ENCODE measurements at places on chromosomes 6 and 20.

DNA sequence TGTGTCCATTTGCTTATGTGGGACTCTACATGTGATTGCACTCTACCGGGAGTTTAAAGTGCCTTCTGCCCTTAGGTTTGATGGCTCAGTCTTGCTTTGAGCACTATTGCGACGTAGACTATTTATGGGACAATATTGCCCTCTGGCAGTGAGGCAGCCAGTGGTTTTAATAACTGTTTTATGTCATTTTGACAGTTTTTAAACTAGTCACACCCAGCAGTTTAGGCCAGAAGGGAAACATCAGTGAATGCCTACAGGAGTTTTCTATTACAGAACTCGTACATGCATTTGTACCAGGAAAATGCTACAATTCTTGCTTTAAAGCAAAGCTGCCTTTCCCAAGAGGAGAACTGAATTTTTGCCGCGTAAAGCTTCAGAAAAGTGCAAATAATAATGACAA lies 813.7 kb downstream of the KIF16B start:
- no peak for DNase-seq

GRCh38 chr6:123448306-123448884 lies 188.4 kb downstream of the TRDN start:
- DNase-seq = no peak

GRCh38 chr20:62505337-62506045 lies 29.7 kb upstream of the GATA5 start:
- DNase-seq = no peak

DNA sequence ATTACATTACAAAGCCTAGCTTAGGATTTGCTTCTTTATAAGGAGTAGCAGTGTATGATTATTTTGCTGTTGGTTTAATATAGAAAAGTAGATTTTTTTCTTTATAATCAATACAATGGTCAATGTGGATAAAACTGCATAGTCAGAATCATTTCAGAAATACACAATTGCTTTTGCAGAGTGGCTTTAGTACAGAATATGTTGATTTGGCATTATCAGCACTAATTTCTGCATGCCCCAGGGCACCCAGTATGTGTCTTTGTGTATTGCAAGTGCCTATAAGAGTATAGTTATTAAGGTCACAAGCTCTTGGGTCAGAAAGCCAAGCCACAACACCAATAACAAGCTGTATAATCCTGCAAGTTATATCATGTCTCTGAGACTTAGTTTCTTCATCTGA lies 258.4 kb downstream of the PLCB1 start:
- no peak for DNase-seq

DNA sequence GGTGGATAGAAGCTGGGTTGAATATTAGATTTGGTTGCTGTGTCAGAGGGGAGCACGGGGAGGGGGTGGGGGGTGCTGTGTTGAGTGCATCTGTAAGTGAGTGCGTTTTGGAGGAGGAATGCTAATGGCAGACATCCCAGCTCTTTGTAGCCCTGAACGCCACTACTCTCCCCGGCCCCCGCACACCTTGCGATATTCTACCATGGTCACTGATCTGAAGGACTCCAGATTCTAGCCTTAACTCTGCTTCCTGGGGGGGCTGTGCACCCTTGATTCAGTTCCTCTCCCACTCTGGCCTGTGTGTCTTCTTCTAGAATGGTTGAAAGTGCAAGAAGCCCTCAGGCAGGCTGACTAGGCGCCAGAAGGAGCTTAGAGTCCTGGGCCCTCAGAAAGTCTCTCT lies 7.1 kb downstream of the GLP1R start:
- no peak for DNase-seq

DNA sequence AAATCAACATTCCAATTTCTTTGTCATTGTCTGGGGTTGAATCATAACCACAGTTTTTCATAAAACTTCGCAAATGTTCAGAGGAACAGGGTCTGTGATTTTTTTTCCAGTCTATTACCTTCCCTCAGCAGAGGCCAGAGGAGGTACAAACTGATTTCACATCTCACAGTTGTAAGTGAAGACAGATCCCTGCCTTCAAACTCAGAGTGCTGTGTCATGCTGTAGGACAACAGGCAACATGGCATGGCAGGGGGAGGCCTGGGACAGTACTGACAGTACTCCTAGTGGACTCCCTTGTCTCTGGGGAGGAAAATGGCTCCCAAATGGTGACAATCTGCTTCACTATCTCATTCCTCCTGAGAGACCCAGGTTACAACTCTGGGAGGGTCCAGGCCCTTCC lies 308.6 kb downstream of the CDC5L start:
- DNase-seq = no peak

DNA sequence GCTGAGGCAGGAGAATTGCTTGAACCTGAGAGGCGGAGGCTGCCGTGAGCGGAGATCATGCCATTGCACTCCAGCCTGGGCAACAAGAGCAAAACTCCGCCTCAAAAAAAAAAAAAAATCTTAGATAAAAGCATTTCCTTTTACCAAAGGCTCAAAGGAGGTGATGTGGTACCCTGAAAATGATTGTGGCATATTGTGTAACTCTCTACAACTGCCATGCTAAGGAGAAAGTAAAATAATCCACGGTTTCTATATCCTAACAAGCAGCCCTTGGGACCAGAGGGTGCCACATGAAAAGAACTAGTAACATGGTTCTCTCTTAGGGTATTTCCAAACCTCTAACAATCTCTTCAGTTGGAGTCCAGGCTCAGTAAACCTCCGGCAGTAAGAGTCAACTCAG lies 38.8 kb upstream of the SLA2 start:
- no peak for DNase-seq

DNA sequence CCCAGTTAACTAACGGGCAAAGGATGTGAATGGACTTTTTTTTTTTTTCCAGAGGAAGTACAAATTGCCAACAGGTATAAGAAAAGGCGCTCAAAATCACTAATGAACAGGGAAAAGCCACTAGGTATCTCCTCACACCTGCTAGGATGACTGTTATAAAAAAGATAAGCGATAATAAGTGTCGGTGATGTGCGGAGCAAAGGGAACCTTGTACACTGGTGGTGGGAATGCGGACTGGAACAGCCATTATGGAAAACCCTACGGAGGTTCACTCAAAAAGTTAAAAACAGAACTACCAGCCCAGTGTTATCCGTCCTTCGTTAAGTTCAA lies 787 bp upstream of the RAB32 start:
- DNase-seq = no peak

- no peak for DNase-seq
These were observed 189.0 kb upstream of the ASCC3 start for GRCh38 chr6:101070044-101070608.

DNA sequence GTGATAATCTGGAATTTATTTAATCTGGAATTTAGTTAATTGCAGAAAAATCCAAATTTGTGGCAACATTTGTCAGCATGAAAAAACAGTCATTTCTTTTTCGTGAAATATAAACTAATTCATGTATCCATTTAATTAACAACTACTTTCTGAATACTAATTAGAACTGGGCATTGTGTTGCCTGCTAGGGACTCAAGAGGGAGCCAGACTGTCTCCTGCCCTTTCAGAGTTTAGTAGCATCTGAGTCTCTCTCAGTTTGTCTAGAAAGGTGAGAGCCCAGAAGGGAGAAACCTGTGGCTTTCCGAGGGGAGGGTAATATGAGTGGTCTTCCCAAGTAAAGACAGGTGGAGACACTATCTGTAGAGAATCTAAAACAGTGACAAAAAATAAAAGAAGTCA lies 210.9 kb upstream of the HDDC2 start:
- DNase-seq = no peak

DNA sequence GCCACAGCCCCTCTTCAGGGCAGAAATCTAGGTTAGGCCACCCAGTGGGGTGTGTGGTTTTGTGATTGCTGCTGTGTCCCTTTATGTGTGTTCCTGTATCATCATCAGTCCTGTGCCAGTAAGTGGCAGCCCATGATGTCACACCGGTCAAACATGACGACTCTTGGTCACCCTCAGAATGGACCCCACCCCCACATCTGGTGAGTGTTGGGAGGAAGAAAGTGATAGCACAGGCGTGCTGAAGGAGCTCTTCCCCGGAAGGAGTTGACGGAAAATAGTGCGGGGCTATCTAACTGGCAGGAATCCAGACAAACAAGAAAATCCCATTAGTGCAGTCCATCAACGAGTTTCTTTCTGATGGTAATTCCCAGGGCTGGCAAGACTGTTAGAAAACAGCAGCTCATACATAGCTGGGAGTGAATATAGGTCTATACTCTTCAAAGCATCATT lies 33.4 kb upstream of the IL17A start:
- DNase-seq = no peak

DNA sequence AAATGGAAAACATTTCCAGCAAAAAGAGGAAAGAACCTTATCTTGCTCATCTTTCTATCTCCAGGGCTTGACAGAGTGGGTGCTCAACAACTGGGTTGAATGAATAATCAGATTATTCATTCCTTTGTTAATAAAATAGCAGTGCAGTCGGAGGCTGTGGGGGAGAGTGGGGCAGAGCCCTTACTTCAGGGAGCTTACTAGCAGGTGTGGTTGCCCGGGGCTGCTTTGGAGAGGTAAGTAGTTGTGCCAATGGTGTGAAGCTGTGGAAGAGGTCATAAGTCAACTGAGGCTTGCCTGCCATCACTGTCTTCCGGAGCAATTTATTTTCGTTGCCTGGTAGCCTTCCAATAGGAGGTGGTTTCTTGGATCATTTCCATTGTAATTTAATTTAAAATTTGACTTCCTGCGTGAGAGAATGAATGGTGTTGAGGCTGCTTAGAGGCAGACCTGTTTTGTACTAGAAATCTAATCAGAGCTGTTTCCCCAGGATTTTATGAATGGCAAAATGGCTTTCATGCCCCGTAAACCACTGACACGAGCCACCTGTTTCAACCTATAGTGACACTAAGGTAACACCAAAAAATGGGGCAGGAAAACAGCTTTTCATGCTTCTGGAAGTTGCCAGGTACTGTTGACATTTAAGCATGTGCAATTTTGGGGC lies 51.4 kb downstream of the ZDHHC14 start:
- no peak for DNase-seq

DNA sequence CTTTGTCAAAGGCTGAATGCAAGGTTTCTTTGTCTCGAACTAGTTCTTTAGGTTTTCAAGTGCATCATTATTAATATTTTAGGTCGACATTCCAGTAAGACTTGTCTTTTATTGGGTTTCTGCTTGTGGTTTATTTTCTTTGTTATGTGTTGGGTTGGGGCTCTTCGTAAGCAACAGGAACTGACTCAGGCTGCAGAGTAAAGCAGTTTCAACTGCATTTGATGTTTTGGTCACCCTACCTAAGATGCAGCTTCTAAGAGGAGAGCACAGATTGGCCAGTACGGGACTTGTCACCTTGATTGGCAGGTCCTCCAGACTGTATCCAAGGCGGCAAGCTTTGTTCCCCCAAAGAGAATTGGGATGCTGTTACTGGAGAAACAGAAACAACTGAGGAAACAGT lies 149.5 kb upstream of the SULF2 start:
- no peak for DNase-seq

GRCh38 chr6:117550618-117551242 lies 51.6 kb downstream of the GOPC start:
- no peak for DNase-seq

DNA sequence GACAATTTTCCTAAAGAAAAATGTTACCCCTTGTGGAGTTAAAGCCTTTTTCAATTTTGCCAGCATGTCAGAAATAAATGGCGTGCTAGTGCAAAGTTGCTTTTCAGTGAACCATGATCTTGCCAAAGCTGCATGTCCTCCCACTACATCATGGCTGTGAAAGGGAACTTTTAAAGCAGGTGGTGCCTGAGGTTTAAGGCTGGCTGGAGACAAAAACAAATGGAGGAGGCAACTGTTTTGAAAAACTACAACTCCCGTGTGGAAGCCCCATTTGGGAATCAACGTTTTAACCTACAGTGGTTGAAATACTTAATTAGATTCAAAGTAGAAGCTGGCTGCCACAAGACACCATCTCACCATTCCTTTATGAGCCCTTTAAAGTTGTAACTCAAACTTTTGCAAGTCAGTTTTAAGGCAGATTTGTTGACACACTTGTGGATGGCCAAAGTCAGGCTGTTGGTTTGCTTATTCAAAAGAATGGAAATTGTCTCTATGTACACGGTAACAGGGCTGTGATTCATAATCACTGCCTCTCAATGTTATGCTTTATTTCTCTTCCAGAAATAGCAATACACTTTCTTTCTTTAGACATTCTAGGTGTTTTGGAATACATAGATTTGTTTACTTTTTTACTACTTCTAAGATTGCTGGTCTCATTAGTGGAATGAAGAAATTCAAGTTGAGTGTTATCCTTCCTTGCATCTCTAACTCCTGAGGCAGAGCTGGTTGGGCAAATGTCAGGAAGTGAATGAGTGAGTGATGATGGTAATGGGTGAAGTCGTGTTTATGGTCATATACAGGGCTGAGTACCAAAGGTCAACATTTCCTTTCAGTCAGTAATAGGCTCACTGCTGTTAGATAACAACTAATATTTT lies 196.4 kb upstream of the GMDS start:
- DNase-seq = no peak

GRCh38 chr6:118494091-118494490 lies 54.0 kb upstream of the PLN start:
- DNase-seq = no peak

DNA sequence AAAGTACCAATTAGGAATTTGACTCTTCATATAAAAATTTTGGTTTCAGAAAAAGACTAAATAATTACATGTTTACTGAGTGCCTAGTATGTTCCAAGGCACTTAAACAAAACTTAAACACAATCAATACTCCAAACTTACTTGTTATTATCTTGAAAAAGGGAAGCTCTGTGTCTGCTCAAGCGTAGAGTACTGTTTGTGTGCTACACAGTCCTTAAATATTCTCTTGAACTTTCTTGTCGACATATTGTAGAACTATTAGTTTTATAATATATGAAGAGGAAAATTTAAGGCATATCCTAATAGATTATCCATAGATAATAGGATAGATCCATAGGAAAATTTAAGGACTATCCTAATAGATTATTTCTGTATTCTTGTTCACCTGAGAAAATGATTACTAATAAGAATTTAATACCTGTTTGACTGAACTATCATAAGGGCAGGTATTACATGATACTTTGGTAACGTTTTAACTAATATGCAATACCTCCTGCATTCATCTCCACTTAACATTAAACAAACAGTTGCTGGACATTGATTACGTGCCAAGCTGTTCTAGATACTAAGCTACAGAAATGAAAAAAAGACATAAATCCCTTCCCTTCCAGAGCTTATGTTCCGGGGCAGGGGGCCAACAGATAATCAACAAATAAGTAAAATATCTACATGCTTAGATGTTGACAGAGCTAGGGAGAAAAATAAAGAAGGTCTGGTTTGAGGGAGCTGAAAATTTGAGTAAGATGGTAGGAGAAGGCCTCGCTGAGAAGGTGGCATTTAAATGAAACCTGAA lies 115.2 kb upstream of the BCLAF1 start:
- DNase-seq = no peak

GRCh38 chr6:159533568-159533967 lies 159.5 kb downstream of the SOD2 start:
- DNase-seq = no peak

DNA sequence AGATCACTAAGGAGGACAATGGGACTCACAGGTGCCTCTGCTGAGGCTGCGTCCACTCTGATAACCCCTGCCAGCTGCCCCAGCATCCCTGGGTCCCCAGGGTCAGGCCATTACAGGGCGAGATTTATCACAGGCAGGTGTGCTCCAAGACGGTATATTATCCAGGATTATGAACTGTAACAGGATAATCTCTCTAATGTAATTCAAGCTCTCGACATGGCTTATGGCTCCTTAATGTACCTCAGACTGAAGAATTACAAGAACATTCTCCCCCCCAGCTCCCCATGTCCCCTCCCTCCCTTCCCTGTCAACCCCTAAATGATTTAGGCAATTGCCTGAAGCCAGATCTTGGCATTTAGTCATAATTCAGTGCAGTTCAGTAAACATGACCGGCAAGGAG lies 86.8 kb downstream of the NCR2 start:
- DNase-seq = no peak

- no peak for DNase-seq
These were observed 41.0 kb downstream of the AKIRIN2 start for GRCh38 chr6:87661016-87661415.
